ENCODE measurements at places on chromosomes 11 and 22.

DNA sequence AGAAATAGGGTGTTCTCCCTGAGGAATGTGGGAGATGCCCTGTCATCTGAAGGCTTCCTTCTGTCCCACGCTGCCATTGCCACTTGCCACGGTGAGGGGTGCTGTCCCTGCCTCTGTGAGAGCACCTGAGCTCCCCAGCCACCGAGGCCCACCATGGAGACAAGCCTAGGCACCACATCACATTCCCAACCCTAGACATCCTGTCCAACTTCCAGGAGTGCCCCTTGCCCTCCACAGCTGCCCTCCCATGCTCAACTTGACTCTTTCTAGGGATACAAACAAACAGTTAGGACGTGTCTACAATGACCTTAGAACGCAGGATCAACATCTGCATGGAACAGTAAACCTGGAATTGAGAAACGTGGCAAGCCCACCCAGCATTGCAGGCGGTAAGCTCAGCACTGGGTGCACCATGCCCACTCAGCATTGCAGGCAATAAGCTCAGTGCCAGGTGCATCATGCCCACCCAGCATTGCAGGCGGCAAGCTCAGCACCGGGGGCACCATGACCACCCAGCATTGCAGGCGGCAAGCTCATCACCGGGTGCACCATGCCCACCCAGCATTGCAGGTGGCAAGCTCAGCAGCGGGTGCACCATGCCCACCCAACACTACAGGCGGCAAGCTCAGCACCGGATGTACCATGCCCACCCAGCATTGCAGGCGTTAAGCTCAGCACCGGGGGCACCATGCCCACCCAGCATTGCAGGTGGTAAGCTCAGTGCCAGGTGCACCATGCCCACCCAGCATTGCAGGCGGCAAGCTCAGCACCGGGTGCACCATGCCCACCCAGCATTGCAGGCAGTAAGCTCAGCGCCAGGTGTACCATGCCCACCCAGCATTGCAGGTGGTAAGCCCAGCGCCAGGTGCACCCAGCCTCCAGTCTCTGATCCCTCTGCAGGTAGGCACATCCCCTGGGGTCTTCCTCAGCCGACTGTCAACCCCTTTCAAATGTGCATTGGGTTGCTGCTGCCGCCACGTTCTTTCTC lies 1463.9 kb downstream of the TBC1D22A start:
- DNase-seq = no peak

- no peak for DNase-seq
Measured at GRCh38 chr22:37816543-37817180, 6.5 kb upstream of the GALR3 start.

- DNase-seq = peak; percentile 36
Measured at GRCh38 chr11:44942029-44942955, 8.4 kb downstream of the TP53I11 start.

DNA sequence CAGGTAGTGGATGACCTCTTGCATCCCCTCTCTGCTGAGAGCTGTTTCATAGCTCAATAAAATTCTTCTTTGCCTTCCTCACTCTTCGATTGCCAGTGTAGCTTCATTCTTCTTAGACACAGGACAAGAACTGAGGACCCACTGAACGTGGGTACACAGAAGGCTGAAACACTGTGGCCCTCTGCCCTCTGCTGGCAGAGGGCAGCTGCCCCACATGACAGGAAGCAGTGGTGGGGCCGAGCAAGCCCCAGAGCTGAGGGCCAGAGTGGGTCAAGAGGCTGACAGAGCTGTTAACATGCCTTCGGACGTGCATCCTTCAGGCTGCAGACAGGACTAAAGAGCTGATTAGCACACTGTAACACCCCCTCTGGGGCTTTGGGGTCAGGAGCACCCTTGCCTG lies 15.6 kb downstream of the SMC1B start:
- no peak for DNase-seq

DNA sequence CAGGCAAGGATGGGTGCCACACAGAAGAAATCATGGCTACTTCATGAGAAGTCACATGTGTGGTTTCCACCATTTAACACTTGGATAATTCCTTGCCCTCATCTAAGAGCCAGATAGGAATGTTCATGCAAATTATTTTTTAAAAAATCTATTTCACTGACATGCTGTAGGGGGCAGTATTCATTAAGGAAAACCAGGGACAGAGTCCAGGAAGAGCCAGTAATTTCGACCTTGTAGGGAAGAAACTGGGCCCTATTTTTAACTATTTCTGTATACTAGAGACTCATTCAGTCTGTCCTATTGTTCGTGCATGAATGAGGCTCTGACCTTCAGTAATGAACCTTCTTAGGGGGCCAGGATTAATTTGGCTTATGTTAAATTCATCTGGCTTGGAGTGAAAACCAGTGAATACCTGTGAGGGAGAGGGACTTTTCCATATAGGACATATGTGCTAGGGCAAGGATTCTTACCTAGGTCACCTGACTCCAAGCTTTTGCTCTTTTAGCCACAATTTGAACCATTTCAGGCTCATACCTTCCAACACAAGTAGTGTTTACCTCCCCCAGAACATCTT lies 192.7 kb downstream of the NAV2 start:
- DNase-seq = no peak
